ENCODE measurements at places on chromosomes 2 and 18.

DNA sequence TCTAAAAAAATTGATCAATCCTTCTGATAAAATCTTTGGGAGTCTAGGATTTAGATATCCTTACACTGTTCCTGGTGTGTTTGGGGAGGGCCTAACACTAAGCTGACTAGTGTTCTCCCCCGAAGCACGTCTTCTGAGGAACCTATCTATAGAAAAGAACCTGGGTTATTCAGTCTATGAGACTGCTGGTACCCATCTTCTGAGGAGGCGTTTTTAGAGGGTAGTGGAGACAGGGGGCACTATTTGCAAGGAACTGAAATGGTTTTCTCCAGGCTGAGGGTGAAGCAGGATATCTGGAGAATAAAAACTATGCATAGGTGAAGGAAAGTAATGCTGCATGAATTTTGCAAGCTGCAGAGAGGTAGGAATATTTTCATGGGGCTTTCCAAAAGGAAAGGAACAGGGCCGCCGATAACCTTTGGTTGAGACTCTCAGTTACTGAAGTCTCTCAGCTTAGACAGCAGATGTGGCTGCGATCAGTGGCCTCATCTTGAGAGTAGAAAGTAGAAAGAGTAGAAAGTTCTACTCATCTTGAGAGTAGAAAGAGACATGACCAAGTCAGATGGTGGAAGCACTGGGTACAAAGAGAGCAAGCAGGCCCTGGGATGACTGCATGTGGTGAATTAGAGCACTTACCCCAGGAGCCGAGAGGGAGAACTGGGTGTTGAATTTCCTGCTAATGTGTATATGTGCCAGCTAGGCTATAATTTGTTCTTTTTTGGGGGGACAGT lies 31.8 kb upstream of the KCNE4 start:
- DNase-seq, result no peak

DNA sequence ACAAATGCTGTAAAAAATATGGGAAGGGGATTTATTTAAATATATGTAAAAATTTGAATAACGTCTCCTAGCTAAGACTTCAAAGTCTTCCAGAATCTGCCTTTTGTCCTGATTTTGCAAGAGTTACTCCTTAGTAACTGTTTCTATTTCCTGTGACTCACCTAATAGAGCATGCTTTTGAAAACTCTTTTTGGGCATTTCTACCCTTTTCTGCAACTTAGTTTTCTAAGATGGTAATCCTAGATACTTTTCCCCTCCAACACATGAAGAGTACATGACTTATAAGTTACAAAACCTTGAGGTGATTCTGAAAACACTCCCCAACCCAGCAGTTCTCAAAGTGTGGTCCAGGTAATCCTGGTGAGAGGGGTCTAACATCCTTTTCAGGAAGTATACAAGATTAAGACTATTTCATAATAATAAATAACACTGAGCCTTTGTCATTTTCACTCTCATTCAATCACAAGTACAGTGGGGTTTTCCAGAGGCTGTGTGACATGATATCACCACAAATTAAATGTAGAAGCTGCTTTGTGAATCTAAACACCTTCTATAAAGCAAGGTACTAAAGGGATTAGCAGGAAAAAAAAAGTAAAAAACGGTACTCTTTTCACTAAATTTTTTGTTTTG lies 31.9 kb downstream of the PPP4R3B start:
- peak; percentile 90 for DNase-seq

DNA sequence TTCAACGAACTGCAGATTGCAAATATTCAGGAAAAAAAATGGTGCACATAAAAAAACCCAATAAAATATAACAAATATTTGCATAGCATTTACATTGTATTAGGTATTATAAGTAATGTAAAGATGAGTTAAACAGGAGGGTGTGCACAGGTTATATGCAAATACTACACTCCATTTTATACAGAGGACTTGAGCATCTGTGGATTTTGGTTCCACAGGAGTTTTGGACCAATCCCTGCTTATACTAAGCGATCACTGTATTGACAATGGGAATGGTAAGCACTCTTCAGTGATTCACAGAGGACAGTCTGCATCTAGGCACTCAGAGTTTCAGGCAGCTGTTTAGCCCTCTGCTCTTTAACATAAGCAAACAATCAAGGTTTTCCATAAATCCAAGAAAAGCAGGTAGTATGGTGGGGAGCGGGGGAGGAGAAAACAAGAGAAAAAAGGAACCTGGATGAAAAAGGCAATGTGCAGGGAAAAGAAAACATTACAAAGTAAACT lies 206.0 kb upstream of the PARD3B start:
- DNase-seq, result no peak

DNA sequence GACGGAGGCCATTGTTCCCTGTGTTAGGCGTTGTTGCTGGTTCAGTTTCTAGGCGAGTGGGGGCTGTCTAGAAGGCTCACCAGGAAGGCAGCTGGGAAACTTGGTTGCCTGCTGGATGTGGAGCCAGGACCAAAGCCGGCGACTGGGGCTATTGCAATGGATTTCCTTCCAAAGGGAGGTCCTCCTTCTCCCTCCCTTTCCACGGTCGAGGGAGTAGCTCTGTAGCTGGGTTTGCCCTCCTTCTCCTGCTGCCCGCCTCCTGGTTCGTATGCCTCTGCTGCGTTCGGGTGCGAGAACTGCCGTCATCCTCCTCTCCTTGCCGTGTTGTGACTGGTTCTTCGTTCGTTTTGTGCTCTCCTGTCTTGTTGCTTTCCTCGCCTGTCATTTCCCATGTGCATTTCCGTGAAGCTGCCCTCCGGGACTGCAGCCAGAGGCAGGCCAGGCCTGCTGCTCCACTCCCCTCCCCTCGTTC lies 203.4 kb downstream of the NEDD4L start:
- DNase-seq, result peak; percentile 58

DNA sequence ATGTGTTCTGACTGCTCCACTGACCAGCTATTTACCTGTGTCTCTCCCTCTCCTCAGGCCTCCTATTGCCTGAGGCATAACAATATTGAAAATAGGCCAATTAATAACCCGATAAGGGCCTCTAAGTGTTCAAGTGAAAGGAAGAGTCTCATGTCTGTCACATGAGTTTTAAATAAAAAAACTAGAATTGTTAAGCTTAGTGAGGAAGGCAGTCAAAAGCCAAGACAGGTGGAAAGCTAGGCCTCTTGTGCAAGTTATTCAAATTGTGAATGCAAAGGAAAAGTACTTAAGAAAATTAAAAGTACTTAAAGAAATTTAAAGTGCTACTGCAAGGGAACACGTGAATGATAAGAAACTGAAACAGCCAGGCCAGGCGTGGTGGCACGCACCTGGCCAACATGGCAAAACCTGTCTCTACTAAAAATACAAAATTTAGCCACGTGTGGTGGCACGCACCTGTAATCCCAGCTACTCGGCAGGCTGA lies 44.9 kb upstream of the TAF4B start:
- DNase-seq, result no peak

All from cardiac fibroblast (primary cell).